NCI-H2107 (cell line): ENCODE measurements at places on chromosomes 1 and 21.
A peak's percentile ranks its signal among the peaks of the same experiment; 100 is the strongest.

GRCh38 chr1:161840363-161840762 lies 74.2 kb downstream of the ATF6 start:
- no peak for DNase-seq

GRCh38 chr1:207230441-207230840 lies 91.0 kb upstream of the CD55 start:
- no peak for DNase-seq

DNA sequence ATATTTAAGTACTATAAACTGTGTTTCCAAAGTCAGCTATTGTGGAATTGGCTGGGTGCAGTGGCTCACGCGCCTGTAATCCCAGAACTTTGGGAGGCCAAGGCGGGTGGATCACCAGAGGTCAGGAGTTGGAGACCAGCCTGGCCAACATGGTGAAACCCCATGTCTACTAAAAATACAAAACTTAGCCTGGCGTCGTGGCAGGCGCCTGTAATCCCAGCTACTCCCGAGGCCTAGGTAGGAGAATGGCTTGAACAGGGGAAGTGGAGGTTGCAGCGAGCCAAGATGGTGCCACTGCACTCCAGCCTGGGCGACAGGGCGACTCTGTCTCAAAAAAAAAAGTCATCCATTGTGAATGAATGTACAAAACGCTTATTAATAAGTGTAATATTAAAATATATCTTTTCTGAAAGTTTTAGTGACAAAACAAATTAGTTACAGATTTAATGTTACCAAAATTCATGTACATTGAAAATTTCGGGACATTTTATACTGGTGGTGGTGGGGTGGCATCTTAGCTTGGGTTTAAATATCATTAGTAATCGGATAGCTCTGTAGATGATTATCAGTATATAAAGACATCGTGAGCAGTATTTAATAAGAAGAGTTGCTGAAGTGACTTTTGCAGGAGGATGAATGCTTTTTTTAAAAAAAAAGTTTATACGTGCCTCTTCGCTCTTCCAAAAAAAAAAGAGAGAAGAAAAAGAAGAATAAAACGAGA lies 503 bp upstream of the SRSF11 start:
- DNase-seq, result no peak

DNA sequence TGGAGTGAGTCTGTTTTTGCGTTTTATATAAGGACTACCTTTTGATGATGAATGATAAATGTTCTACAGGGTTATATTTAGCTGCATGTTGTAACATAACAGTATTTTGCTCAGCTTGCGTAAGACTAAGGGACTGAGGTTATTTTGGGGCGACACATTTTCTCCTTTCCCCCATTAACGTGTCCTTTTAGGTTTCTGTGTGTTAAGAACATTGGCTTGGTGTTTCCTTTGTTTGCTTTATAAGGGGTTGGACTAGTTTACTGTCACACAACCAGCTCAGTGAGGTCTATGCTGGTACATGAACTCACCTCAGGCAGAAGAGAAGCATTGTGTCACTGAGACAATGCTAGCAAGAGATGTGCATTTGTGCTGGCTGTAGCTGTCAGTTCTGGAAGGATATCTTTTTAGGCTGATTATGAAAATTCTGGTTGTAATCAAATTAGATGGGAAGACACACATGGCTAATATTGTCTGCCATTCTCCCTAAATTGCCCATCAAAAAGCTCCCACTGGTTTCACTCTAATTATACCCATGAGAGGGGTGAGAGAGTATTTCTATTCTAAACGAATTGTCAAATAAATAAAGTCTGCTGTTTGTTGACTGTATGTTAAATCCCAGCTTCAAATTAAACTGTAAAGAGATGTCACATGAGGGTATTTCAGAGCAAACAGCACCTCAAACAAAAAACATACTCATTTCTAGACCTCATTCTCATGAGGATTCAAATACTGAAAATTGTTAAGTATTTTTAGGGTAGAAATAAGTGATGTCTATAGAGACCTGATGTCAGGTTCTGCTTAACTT lies 62.6 kb downstream of the CDC14A start:
- DNase-seq, result no peak

- DNase-seq, result no peak
Observed at GRCh38 chr1:99613716-99614115, 32.2 kb upstream of the PALMD start.

DNA sequence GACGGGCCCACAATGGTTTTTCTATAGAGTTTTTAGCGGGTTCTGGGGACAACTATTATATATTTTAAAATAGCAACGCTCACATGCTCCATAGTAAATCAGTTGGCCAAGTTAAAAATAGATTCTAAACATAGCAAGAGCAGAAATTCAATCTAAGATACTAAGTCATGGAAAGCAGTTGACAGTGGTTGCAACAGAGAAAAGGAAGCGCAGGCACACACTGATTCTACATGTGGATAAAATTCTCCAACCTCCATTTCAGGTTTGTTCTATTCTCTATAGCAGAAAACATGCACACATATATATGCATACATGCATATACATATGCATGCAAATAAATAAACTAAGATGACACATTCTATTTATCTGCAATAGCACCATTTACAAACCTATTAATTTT lies 89.6 kb upstream of the HNRNPU start:
- no peak for DNase-seq

DNA sequence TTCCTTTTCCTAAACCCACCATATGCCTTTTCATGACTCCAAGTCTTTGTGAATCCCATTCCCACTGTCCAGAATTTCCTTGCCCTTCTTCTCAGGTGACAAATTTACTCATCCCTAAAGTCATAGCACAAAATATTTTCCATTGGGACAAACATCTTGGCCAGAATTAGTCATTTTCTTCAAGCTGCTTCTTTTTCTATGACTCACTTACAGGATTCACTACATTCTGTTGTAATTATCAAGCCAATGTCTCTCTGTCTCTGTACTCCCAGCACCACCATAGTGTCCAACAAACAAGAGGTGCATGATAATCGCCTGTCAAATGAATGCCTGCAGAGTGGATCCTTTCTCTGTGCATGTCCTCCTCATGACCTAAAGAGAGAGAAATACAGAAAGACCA lies 37.8 kb downstream of the SGIP1 start:
- DNase-seq, result no peak

DNA sequence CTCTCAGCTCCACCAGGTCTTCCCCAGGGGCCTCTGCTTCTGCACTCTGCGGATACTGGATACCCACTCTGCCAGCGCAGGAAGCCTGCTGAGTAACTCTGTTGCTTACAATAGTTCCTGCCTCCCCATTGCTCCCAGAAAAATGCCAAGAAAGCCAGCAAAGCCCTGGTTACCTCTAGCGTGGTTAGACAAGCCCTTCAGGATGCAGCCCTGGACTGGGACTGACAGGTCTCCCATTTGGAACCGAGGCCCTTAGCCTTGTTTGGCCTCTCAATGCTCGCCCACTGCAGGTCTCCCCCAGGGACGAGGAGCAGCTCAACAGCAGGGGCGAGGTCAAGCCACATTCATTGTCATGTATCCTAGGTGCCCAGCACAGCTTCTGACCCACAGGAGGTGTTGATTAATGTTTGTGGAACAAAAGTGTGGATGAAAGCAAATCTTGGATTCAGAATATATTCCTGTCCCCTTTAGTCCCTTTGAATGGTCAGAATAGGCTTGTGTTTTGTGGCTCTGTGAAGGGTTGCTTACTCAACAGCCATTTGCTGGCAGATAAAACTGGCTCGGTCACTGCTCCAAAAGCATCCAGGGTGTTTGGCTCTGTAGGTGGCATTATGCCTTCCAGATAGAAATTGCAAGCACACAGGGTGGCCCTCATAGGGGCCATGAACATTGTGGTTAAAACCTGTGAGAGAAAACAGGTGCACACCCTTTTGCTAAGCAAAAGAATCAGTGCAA lies 58.9 kb downstream of the C1orf198 start:
- DNase-seq, result peak; percentile 21

GRCh38 chr1:74818661-74819456 lies 85.9 kb downstream of the TYW3 start:
- DNase-seq, result no peak

DNA sequence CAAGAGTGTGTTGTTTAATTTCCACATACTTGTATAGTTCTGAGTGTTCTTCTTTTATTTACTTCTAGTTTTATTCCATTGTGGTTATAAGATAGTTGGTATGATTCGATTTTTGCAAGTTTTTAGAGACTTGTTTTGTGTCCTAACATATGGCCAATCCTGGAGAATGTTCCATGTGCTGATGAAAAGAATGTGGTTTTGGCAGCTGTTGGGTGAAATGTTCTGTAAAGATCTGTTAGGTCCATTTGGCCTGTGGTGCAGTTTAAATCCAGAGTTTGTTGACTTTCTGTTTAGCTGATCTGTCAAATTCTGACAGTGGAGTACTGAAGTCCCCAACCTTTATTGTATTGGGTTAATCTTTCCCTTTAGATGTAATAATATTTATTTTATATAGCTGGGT lies 19.5 kb upstream of the TIPRL start:
- DNase-seq, result no peak

- peak; percentile 33 for DNase-seq
Observed at GRCh38 chr1:44089371-44090048, 29.1 kb upstream of the KLF17 start.

- DNase-seq, result peak; percentile 13
Observed at GRCh38 chr1:168135116-168135920, 1.4 kb downstream of the GPR161 start.

GRCh38 chr1:29569971-29570634 lies 333.8 kb downstream of the PTPRU start:
- no peak for DNase-seq

DNA sequence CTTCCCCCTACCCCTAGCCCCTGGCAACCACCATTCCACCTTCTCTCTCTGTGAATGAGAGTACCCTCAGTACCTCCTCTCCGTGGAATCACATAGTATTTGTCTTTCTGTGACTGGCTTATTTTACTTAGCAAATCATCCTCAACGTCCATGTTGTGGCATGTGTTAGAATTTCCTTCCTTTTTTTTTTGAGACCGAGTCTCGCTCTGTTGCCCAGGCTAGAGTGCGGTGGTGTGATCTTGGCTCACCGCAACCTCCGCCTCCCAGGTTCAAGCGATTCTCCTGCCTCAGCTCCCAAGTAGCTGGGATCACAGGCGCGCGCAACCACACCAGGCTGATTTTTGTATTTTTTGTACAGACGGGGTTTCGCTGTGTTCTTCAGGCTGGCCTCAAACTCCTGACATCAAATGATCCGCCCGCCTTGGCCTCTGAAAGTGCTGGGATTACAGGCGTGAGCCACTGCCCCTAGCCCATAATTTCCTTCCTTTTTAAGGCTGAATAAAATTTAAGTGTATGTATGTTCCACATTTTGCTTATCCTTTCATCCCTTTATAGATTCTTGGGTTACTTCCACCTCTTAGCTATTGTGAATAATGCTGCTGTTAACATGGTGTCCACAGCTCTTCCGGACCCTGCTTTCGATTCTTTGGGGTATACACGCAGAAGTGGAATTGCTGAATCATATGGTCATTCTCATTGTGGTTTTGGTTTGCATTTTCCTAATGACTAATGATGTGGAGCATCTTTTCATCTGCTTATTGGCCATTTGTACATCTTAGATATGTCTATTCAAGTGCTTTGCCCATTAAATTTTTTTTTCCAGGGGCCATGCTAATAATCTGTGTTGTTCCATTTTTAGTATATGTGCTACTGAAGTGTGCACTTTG lies 32.3 kb downstream of the ERRFI1 start:
- DNase-seq, result no peak

- DNase-seq, result no peak
Observed at GRCh38 chr1:8474369-8474768, 156.5 kb downstream of the SLC45A1 start.

- no peak for DNase-seq
Observed at GRCh38 chr1:20281801-20282200, 8.9 kb upstream of the VWA5B1 start.

GRCh38 chr1:8910331-8910730 lies 31.8 kb upstream of the ENO1 start:
- no peak for DNase-seq

DNA sequence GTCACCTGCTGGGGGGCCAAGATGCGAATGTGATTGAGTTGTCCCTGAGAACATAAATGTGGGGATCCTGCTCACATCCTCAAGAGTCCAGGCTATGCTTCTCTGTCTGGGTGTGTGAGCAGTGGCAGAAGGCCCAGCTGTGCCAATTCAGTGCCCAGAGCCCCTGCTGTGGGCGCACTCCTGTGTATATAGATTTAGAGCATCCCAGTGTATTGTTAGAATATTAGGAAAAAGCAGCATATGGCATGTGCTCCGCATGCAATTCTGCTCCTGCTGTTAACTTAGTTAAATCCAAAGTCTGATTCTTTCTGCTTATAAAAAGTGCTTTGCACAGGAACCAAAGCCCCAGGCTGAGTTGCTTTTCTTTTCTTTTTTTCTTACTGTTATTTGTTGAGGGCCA lies 37.8 kb downstream of the FAM78B start:
- DNase-seq, result no peak

DNA sequence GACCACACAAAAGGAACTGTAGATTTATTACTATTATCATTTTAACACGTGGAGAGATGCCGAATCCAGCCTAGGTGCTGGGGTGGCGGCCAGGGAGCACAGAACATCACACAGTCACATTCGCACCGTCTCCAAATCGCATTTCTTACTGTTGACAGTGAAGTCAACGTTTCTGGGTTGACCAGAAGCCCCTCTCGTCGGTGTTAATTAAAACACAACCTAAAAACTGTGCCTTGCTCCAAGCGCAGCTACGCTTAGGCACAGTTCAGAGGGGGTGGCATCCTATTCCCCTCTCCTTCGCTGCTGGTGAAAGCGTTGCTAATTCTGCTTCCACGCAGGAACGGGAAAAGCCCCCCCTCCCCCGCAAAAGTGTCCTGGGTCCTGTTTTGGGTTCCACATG lies 4.1 kb downstream of the RIPK4 start:
- DNase-seq, result no peak

DNA sequence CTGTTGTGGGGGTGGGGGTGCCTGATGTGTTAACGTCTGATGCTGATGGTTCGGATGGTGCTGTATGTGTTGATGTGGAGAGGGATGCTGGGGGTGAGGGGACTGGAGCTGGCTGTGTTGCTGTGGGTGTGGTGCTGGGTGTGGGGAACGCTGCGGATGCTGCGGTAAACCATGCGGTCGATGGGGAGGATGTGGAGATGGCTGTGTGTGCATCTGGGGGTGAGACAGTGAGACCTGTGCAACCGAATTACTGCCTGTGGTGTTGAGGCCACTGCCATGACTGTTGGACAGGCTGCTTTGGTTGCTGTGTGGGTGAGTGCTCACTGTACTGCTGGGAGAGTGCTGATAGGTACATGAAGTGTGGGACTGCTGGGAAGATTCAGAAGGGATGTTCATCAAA lies 26.8 kb upstream of the GUCA2A start:
- DNase-seq, result no peak

DNA sequence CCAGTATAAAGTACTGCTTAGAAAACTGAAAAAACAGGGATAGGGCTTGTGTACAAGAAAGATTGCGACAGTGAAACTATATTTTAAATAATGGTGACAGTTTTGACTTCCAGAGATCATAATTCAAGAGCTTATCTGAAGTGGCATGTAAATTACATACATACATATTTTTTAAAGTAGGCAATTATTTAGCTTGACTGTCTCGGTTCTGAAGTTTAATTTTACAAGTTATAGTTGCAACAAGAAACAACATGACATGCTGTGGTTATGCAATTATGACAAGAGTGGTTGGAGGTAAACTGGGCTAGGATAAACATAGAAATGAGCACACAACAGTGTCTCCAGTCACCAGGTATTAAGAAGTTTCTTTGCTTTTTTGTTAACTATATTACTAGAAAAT lies 4.1 kb downstream of the C1orf21 start:
- no peak for DNase-seq

- no peak for DNase-seq
Observed at GRCh38 chr1:61184040-61184713, 101.8 kb downstream of the NFIA start.

GRCh38 chr1:33622757-33623156 lies 150.3 kb downstream of the ZSCAN20 start:
- no peak for DNase-seq
